AG04449 (cell line): ENCODE measurements at places on chromosomes 11 and 22.

GRCh38 chr11:9104580-9104979 lies 13.2 kb upstream of the SCUBE2 start:
- DNase-seq: no peak

DNA sequence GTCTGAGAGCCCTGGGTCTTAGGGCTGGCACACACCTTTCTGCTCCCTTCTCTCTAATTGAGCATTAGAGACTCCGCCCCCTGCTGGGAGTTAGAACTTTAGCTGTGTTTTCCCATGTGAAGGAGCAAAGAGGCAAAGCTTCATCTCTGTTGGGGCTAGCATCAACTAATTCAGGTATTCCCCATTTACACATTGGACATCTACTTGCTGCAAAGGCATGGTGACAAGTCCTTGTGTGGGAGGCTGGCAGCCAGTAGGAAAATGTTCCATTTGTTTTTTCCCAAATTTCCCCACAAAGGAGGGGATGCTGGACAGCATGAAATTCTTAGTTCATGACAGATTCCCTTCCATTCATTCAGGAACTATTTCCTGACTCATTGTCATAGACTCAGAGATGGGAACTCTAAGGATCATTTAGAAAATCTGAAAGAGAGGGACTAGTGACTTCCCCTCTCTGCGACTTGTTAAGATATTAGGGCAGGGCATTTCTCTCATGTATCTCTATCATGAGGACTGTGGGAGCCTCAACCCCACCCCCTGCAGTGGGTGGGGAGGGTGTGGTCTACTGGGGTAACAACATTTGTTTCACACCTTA lies 3.6 kb downstream of the CD44 start:
- DNase-seq: no peak

DNA sequence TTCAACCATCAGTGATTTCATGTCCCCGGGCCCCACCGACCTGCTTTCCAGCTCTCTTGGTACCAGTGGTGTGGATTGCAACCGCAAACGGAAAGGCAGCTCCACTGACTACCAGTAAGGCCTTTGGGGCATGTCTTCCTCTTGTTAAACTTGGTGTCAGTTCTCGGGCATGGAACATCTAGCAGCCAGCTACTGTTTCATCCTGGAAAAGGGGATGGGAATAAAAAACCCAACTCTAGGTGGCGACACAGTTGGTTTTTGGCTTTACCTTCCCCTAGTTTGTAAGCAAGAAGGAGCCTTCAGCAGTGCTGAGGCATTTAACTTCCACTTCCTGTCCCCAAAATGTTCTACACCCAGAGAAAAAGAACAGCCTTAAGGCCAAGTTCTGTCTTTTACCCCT lies 76.7 kb downstream of the BMAL1 start:
- no peak for DNase-seq

DNA sequence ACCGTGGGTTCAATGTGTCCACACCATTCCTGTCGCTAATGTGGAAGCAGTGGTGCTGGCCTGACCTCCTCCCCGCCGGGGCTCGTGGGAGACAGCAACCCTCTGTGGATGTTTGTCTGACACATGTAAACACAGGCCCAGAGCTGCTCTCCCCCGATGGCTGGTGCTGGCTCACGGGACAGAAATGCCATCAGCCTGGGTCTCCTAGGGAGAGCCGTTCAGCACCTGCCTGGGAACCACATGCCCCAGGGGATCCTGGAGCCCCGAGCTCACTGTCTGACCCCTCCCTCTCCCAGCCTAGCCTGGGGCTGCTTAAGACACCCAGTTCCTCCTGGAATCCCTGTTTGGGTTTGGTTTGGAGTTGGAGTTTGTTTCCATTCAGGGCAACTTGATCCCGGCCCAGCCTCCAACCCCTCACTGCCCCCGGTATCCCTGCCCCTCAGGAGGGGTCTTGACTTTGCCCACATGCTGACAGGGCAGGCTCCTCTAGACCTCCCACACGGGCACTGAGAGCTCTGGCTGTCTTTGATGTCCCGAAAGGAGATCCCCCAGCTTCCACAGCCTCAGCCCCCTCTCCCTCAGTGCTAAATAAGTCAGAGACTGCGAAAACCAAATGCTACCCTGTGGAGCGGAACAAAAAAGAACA lies 50.9 kb upstream of the WNT11 start:
- DNase-seq: no peak

DNA sequence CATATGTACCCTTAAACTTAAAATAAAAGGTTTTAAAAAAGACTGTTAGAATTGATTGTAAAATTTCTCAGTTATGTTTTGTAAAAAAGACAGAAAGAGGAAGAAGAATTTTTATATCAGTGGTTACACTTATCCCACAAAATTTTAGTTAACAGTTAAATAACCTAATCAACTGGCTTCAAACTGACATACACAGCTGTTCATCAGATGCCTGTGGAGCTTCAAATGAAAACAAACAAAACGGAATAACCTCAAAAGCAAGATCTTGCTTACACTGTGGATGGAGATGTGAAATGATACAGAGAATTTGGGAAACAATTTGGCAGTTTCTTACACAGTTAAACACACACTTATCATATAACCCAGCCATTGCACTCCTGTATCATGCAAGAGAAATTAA lies 521.0 kb downstream of the ETS1 start:
- no peak for DNase-seq

DNA sequence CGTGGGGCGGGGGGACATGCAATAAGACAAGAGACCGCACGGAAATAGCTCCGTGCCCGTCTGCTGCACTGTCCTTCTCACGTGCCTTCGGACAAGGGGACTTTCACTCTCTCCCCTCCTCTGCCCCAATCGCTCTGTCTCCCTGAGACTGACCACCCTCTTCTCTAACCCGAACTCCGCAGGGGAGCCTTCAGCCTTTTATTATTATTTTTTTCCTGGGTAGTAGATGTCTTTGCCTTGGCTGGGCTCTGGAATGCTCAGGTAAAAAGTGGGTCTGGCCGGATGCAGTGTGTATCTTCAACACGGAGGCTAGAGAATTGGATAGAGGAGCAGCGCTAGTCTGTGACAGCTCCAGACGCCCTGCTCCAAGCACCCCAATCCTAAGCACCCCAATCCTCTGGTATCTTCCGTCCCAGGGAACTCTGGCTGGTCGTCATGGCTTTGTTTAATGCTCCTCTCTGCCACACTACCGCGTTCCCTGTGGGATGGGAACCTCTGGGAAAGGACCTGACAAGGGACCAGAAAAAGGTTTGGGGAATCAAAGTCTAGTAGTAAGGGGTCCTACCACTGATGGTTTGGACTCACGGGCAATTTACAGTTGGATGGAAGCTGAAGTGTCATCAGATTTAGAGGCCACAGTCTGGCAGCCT lies 25.1 kb upstream of the ROBO3 start:
- no peak for DNase-seq

GRCh38 chr11:118497831-118498230 lies 29.4 kb upstream of the TTC36 start:
- peak; percentile 4 for DNase-seq

GRCh38 chr11:35076201-35077100 lies 62.5 kb upstream of the CD44 start:
- DNase-seq: no peak

GRCh38 chr22:46945481-46945880 lies 183.0 kb downstream of the TBC1D22A start:
- DNase-seq: no peak

- DNase-seq: no peak
Observed at GRCh38 chr11:66437979-66438503, 607 bp downstream of the MRPL11 start.

GRCh38 chr11:34682825-34683224 lies 61.9 kb downstream of the EHF start:
- no peak for DNase-seq

GRCh38 chr11:58632510-58632909 lies 10.0 kb downstream of the CNTF start:
- DNase-seq: no peak

GRCh38 chr22:41925783-41926460 lies 684 bp downstream of the TNFRSF13C start:
- no peak for DNase-seq

DNA sequence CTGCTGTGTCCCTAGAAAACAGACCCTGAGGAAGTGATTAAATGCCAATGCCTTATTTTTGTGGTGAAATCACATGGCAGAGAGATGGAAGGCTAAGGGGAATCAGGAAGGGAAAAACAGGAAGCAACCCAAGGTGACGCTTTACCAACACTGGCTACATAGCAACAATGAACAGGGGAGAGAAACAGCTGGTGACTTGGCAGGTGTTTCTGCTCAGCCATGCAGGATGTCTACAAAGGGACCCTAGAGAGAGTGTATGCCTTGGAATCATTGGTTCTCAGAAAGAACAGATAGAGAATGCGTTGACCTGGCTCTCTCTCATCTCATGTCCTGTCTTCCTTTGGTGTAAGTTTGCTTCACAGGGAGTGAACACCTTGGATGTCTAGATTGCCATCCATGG lies 911.9 kb downstream of the OPCML start:
- DNase-seq: no peak

DNA sequence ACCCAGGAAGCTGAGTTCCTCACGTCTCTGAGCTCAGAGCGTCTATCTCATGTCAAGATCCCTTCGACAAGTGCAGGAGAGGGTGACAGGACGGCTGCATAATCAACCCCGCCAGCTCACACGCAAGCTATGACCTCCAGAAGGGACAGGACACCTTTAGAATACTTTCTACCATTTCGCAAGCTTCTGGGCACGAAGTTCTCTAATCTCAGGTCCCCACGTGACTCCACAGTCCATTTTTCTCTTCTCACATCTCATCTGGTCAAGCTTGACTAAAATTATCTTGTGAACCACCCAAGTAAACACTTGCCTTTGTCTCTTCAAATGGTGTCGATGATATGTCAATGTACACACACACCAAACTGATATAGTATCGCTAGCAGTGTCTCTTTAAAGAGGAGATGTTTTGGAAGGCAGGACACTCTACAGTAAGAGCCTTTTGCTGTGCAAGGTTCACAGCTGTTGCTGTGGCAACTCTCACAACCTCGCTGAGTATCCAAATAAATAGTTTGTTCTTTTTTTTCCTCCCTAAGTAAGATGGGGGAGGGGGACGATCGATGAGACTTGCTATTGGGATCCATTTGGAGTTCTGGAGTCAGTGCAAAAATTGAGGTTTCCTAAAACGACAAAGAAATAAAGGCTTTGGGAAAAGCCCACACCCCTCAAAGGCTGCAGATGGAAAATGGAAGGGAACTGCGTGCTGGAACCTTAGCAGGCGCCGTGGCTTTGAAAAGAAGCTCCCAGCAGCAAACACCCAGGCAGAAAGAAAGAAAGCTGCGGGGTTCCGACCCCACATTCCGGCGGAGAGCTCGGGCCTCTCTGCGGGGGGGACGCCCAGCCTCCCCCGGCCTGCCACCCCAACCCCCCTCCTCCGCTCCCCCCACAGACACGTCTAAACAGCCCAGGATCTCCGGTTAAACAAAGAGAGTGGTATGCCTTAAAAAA lies 215.4 kb upstream of the UBASH3B start:
- no peak for DNase-seq

DNA sequence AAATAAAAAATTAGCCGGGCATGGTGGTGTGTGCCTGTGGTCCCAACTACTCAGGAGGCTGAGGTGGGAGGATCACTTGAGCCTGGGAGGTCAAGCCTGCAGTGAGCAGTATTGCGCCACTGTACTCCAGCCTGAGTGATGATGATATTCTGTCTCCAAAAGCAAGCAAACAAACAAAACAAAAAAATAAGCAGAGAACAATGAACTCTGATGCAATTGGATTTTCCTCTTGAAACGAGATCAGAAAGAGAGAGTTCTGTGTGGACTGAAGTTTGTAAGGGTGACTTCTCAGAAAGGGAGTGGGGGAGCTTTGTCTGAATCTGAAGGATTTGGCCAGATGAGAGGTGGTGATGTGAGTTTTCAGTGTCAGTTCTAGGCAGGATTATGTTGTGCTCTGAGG lies 6.0 kb upstream of the TMEM123 start:
- DNase-seq: no peak

DNA sequence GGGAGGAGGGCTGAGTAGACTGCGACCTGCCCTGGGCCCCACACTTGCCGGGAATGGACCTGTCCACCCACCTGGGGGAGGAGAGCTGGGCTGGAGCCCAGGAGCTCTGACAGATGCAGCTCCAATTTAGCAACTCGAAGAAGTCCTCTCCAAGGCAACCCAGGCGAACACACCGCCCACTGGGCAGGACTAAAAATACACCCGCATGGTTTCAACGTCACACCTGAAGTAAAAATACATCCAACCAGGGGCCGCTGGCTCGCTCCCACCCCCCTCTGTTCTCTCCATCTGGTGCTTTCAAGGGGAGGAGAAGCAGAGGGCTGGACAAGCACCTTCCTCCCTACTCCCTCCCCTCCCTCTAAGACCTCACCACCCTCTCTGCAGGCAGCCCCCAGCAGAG lies 119.9 kb downstream of the FEZ1 start:
- DNase-seq: no peak

- peak; percentile 83 for DNase-seq
Observed at GRCh38 chr22:41028841-41029240, 63.6 kb upstream of the EP300 start.

DNA sequence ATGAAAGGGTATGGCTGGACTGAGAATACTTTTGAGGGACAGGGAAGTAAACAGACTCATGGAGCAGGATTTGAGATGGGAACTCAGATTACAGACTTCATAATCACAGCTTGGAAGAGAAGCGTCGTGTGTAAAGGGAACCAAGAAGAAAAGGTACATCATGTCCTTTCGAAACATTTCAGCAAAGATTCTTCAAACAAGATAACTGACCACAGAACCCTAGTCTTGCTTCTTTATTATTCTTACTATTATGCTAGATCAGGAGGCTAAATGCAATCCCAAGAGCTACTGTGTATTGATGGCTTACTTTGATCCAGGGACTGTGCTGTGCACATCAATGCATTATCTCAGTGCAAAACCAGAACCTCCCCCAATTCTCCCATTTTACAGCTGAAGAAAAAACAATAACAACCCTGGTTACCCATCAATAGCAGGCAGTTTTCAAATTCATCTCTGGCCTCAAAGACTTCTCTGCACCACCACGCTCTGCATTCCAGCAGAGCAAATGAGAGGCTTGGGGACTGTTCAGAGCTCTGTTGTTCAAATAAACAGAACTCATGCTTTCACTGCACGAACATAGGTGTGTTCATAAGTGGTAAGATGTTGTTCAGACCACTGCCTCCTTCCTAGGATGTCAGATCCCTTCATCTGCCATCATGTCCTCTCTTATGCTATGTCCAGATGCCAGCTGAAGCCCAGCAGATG lies 104.8 kb upstream of the NAV2 start:
- no peak for DNase-seq

- DNase-seq: no peak
Observed at GRCh38 chr22:17518406-17518805, 44.9 kb upstream of the SLC25A18 start.

- DNase-seq: no peak
Observed at GRCh38 chr11:46978005-46978491, 41.5 kb downstream of the CSTPP1 start.
